ENCODE measurements at places on chromosomes 13 and 19.

DNA sequence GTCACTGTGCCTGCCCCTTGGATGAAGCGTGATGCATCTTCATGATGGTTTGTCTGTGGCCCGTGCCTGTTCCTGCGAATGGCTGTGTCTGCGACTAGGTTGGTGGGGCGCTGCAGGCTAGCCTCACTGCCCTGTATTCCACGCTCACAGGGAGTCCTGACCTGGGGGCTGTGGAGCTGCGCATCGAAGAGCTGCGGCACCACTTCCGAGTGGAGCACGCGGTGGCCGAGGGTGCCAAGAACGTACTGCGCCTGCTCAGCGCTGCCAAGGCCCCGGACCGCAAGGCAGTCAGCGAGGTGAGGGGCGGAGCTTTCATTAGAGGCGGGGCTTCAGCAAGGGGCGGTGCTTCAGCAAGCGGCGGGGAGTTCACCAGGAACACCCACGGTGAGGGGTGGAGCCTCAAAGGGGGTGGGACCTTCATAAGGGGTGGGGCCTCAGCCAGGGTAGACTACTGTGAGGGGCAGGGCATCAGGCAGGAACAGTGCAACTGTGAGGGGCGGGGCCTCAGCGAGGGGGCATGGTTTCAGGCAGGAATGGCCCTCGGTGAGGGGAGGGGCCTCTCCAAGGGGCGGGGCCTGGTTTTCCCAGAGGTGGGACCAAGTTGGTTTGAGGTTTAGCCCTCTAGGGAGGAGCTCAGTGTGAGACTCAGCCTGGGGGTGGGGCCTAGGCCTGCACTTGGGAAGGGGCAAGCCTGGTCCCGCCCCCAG, 17.2 kb downstream of the PKN1 start:
- peak; percentile 31 for DNase-seq

DNA sequence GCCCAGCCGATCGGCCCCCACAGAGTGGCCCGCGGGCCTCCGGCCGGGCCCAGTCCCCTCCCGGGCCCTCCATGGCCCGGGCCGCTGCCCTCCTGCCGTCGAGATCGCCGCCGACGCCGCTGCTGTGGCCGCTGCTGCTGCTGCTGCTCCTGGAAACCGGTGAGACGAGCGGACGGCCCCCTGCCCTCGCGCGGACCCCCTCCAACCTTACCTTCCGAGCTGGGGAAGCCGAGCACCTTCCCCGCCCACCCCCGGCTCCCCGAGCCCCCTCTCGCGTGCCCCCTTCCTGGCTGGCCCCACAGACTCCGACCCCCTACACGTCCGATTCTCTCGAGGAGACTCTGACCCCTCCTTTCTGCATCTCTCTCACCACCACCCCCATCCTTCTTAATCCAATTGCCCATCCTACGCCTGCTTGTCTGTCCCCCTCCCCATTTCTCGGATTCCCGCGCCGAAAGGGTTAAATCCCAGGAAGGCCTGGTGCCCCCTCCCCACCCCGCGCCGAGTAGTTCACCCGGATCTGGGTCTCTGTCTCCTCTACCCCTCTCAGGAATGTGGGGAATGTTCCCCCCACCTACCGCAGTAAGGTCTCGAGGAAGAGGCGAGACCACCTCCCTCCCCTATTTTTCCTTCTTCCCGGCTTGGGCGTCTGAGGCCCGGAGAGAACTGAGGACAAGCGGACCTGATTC, 502 bp downstream of the NECTIN2 start:
- no peak for DNase-seq

- no peak for DNase-seq
These were observed 77.1 kb upstream of the SLC15A1 start for GRCh38 chr13:98829541-98829940.

GRCh38 chr13:93771227-93771626, 544.6 kb downstream of the GPC6 start:
- no peak for DNase-seq

GRCh38 chr19:41998246-41999020, 4.4 kb upstream of the ATP1A3 start:
- peak; percentile 45 for DNase-seq

DNA sequence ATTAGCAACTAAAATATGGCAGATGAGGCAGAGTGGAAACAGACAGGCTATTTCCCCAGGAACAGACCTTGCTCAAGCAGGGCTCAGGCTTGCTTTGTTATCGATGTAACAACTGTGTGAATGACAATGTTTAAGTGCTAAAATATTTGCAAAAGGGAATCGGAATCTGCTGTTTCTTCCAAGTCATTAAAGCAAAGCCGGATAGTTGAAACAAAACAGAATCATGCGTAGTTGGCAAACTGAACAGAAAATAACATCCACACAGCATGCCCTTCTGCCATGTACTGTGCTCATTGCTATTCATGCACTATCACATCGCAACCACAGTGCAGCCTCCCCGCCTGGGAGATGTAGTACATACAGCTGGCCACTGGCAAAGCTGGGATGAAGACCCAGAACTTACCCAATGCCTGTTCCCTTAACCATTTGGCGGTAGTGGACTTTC, 799.1 kb downstream of the DIAPH3 start:
- DNase-seq, result no peak

DNA sequence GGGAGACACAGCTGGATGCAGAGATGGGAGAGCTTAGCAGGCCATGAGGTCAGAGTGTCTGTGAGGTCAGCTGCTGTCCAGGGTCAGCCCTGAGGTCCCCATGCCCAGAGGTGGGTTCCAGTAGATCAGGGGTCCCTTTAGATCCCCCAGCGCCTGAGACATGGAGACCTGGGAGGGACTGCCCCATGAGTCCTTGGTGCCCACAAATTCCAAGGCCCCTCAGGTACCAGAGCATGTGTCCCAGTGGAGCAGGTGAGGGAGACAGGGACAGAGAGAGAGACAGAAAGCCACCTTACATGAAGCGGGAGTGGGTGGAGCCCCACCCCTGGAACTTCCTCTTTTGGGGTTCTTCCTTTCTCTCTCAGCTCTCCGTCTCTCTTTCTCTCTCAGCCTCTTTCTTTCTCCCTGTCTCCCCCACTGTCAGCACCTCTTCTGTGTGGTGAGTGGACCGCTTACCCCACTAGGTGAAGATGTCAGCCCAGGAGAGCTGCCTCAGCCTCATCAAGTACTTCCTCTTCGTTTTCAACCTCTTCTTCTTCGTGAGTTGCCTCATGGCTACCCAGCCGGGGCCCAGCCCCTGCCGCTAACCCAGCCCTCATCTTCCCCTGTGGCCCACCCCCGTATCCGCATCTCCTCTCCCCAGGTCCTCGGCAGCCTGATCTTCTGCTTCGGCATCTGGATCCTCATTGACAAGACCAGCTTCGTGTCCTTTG, at the start of gene CD37:
CD37 (plus strand) TSS at position 336 of the 713 bp plus-strand sequence; CDS start at position 471, 135 bp downstream.
- DNase-seq, result no peak

GRCh38 chr19:43490759-43491158, 13.8 kb downstream of the PHLDB3 start:
- no peak for DNase-seq

- no peak for DNase-seq
These were observed 14.3 kb downstream of the MISP start for GRCh38 chr19:765179-765738.

GRCh38 chr13:27038323-27038722, 133.3 kb downstream of the USP12 start:
- DNase-seq, result no peak

- no peak for DNase-seq
These were observed 930 bp downstream of the ZNF136 start for GRCh38 chr19:12163826-12164225.

DNA sequence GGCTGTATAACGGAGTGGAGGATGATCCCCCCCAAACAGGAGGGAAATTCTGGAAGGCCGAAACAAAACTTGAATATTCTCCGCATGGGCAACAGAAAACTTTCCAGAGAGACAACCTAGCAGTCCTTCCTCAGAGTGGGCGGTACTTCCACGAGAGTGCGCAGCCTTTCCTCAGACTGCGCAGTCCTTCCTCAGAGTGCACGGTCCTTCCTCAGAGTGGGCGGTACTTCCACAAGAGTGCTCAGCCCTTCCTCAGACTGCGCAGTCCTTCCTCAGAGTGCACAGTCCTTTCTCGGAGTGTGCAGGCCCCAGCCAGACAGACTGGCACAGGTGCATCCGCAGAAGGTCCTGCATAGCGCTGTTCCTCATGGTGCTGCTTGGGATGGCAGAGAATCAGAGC, 12.7 kb upstream of the GALP start:
- DNase-seq, result no peak

DNA sequence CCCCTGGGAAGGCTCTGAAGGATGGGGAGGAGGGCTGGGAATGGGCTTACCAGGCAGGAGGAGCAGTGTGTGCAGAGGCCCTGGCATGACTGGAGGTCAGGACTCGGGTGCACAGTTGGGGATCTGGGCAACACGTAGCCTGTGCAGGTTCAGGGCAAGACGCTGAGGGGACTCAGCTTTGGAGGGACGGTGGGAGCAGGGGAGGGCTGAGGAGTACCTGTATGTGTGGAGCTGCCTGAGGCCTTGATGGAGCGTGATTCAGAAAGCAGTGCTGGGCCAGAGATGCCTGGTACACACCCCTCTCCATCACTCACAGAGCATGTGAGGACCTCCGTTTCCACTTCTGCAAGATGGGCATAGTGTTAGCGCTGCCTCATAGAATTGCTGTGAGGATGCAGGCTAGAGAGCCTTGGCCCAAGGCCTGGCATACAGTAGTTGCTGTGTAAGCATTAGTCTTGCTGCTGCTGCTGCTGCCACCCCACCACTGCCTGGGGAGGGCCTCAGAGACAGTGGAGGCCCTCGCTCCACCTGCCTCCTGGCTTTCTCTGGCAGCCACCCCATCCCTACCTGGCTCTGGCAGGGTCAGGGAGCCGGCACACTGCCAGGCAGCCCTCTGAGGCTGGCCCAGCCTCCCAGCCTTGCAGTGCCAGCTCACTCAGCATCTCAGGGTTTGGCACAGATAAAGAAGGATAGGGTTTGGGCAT, 2.4 kb downstream of the PAK4 start:
- no peak for DNase-seq

DNA sequence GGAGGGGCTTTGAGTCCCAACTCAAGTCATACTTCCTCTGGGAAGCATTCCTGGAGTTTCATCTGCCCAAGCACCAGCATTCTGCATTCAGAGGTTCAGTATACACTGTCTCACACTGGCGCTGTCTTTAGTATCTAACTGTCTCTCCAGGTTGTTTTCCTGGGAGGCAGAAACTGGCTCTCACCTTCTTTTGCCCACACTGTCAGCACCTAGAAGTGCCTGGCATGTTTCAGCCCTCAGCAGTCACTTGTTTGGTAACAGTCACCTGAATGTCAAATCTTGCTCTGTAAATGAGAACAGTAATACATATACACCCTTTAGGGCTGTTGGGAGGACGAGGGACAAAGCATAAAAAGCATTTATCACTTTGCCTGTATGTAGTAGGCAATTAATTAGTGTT, 339.6 kb downstream of the UQCRFS1 start:
- no peak for DNase-seq

DNA sequence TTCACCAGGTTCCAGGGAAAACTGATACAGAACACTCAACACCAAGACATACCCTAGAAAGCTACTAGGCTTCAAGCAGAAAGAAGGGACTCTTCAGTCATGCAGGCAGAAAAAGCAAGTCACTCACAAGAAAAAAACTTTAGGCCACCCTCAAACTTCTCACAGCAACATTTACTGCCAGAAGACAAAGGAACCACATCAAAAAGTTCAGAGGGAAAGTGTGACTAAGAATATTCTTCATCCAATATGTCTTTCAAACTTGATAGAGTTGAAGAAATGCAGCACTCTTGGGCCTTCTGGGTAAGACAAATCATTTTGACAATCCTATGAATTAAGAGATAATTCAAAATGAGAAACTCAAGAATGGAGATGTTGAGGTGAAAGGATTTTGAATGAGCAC, 7.7 kb downstream of the DZIP1 start:
- no peak for DNase-seq

DNA sequence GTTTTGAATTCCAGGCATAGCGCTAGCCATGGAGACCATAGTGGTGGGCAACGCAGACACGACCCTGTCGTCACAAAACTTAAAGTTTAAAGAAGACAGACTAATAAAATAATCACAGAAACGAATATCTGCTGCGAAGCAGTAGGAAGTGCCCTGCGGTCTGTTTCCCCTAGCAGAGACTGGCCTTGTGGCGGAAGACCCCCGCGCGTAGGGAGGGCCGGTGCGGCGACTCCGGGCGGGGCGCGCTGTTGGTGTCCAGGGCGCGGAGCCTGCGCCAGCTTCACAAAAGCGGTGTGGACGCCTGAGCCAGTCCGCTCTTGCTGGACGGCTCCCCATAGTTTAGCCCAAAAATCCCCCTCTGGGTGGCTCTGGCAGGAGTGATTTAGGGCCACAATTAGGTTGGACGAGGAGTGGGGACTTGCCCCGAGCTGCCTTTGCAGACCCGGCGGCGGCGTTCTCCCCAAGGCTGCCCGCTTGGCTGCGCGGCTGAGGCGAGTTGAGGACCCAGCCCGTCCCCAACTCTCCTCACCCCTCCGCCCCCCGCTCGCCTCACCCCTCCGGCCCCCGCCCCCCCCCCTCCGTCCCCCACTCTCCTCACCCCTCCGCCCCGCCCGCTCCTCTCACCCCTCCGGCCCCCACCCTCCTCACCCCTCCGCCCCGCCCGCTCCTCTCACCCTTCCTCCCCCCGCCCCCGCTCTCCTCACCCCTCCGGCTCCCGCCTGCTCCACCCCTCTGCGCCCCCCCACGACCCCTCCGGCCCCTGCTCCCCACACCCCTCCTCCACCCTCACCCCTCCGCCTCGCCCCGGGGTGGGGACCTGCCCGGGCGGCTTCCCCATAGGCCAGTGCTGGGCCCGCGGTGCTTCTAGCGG, 14.2 kb upstream of the LATS2 start:
- no peak for DNase-seq

GRCh38 chr13:113814435-113814821, 49.4 kb downstream of the GAS6 start:
- no peak for DNase-seq

DNA sequence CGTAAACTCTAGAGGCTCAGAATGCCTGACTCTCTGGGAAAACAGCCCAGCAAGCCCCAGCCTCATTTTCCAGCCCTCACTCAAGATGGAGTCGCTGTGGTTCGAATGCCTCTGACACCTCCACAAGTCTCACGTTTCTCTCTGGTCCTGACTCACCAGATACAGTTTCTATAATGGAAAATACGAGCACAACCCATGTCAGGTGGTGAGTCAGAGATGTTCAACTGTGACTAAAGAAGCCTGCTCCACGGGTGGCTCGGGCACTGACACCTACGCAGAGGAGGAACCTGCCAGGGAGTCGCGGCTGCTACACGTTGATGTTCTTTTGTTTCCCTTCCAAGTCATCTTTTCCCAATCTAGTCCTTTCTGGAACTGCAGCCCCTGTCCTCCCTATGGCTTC, 87.1 kb upstream of the STK24 start:
- no peak for DNase-seq

GRCh38 chr13:107574517-107575210, 640.7 kb downstream of the LIG4 start:
- no peak for DNase-seq
